Stimulated activated CD8-positive, alpha-beta memory T cell treated with anti-CD3 and anti-CD28 coated beads, Interleukin-2, amount 100 ng/mL, for 48 hours (primary cell): ENCODE measurements at places on chromosomes 3 and 15.

GRCh38 chr15:75891895-75892294 lies 11.8 kb upstream of the FBXO22 start:
- DNase-seq, result no peak

- DNase-seq, result no peak
Measured at GRCh38 chr15:92652576-92652966, 3.0 kb downstream of the FAM174B start.

- no peak for DNase-seq
Measured at GRCh38 chr15:34001536-34001935, 33.2 kb downstream of the CHRM5 start.

- no peak for DNase-seq
Measured at GRCh38 chr3:176840641-176841286, 356.5 kb downstream of the TBL1XR1 start.

GRCh38 chr3:54861248-54862067 lies 66.4 kb downstream of the LRTM1 start:
- DNase-seq, result no peak

DNA sequence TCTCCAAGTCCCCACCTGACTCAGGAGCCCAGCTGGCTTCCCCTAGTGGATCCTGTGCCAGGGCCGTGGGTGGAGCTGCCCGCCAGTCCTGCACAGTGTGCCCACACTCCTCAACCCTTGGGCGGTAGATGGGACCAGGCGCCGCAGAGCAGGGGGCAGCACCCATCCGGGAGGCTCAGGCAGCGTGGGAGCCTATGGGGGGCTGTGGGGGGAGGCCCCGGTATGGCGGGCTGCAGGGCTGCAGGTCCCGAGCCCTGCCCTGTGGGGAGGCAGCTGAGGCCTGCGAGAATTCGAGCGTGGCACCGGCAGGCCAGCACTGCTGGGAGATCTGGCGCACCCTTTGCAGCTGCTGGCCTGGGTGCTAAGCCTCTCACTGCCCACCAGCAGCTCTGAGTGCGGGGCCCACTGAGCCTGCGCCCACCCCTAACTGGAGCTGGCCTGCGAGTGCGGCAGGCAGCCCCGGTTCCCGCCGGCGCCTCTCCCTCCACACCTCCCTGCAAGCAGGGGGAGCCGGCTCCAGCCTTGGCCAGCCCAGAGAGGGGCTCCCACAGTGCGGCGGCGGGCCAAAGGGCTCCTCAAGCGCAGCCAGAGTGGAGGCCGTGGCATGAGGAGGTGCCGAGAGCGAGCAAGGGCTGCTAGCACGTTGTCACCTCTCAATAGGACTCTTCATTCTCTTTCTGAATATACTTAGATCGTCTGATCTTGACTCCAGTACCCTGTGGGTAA lies 64.0 kb downstream of the TMEM212 start:
- no peak for DNase-seq

GRCh38 chr3:26307192-26307591 lies 315.4 kb upstream of the LRRC3B start:
- no peak for DNase-seq

- DNase-seq, result no peak
Measured at GRCh38 chr3:30035935-30036567, 570.4 kb upstream of the TGFBR2 start.

GRCh38 chr3:186570941-186571643 lies 572 bp downstream of the DNAJB11 start:
- no peak for DNase-seq

DNA sequence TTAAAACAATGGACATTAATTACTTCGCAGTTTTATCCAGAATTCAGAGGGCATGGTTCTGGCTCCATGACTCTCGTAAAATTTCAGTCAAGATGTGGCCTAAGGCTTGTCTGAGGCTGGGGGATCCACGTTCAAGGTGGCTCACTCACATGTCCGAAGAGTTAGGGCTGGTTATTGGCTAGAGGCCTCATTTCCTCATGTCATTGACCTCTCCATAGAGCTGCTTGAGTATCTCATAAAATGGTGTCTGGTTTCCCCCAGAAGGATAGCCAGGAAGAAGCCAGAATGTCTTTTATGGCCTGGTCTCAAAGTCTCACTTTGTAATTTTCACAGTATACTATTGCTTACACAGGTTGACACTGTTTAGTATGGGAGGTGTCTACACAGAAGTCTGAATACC lies 67.3 kb upstream of the DCBLD2 start:
- DNase-seq, result no peak

- no peak for DNase-seq
Measured at GRCh38 chr15:78083186-78083585, 5.7 kb upstream of the TBC1D2B start.

DNA sequence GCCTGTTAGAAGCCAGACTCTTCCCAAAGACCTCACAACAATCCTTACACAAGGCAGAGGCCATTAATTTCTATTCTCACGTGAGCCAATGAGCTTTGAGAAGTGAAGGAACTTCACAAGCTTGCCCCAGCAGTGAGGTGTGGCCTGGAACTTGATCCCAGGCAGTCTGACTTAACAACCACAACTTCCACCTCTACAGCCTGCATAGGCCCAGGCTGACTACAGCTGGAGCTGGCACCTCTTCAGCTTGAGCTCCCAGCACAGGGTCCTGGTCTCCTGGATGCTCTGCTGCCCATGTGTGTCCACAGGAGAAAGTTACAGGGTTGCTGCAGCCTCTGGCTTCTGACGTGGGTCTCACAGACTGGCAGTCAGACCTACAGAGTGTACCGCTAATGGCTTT lies 111.0 kb downstream of the ERC2 start:
- no peak for DNase-seq

DNA sequence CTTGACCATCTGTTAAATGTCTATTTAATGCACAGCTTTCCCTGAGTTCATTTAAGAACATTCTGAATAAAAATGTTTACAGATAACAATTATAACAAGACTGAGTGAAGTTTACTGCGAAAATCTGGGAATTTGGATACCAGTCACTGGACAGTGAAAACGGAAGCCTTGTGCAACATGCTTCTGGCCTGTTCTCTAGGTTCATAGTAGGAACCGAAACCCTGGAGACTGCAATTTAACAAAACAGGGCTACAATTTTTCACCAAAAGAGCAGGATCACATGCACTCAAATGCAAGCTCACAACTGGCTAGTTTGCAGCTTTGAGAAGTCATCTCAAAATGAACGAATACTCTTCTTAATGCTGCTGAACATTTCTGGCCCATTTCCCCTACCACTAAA lies 435.9 kb downstream of the NR2F2 start:
- no peak for DNase-seq

DNA sequence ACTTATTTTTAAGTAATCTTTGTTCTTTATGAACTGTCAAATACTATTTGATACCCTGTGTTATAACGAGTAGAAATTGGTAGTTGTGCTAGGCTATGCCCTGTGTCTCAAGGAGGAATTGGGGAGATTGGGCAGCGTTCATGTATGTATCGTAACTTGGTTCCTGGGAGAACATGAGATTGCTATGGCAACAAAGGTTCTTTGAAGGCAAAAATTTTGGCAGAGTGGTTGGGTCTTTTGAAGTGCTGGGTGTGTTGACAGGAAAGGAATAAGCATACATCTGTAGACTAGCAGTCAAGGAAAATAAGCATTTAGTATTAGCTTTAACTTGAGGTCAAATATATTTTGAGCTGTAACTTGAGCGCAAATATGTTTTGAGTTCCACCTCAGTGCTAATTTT lies 45.3 kb downstream of the TCF12 start:
- DNase-seq, result no peak

- DNase-seq, result no peak
Measured at GRCh38 chr3:117499189-117499870, 789.8 kb downstream of the TUSC7 start.

DNA sequence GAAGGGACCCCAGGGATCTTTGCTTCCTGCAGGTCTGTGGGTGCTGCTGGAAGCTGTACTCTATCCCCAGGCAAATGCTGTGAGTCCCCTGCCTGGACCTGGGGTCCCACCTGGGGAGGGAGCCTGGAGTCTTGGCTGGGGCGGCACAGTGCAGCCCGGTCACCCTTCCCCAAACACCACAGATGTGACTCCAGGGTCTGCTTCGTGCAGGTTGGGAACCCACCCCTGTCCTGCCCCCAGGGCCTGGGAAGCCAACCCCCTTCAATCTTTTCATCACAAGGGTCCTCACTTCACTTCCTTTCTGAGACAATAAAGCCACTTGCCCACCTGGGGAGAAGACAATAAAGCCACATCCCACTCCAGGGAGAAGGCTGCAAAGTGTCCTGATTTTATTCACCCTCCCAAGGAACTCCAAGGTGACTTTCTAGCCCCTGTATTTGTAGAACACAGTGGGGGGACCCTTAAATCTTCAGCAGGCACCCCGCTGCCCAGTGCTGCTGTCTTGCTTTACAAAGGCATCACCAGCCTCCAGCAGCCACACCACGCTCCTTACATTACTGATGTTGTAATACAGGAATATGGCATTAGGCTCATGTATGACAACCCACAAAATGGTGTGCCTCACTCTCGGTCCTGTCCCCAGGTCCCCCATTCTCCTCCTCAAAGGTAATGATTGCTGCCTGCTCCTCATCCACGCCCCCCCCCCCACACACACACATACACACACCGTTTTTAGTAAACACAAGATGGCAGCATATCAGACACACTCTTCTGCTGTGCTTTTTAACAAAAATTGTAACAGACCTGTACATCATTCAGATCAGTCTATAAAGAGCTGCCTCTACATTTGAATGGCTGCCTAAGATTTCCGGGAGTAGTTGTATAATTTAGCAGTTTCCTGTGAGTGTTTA lies 9.9 kb downstream of the C3orf22 start:
- no peak for DNase-seq

DNA sequence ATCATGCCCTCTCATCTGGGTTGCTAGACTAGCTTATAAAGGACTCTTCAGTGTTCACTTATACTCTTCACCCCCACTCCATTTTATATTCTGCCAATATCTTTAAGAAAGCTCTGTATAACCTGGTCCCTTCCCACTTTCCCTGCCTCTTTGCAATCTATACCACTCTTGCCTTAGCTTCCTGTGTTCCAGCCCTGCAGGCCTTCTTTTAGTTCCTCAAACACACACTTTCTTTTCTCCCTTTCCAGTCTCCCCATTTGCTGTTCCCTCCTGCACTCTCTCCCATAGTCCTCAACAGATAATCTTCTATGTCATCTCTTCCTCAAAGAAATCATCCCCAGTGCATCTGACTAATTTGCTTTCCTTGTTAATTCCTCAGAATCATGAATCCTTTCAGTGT lies 28.7 kb downstream of the SENP8 start:
- DNase-seq, result no peak

DNA sequence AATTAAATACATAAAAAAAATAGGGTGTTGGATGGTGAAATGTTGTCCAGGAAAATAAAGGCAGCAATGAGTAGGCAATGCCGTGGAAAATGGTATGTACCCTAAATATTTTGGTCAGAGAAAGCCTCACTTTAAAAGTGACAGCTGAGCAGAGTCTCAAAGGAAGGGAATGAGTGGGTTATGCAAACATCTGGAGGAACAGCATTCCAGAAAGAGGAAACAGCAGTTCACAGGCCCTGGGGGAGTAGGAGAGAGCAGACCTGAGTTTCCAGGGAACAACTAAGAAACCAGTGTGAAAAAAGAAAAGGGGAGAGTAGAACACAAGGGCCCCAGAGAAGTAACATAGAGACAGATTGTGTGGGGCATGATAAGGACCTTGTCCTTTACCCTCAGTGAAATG lies 230.0 kb upstream of the CNTN3 start:
- DNase-seq, result no peak

DNA sequence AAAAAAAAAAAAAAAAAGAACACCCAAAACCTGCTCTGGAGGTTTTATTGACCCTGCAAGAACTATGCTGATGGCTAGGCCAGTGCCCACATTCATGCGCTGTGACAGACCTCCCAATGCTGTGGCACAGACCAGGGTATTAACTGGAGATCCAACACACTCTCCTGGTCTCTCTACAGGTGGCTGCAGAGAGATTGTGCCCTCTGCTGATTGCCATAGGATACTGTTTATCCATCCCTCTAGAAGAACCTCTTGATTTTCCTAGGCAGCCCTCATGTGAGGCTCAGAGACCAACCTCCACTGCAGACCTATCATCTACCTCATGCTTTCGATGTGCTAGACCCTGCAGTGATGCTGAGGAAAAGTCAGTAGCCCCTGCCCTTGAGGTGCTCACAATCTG lies 125.5 kb upstream of the TRIM42 start:
- DNase-seq, result no peak

- DNase-seq, result no peak
Measured at GRCh38 chr3:74559261-74559660, 55.2 kb downstream of the CNTN3 start.

DNA sequence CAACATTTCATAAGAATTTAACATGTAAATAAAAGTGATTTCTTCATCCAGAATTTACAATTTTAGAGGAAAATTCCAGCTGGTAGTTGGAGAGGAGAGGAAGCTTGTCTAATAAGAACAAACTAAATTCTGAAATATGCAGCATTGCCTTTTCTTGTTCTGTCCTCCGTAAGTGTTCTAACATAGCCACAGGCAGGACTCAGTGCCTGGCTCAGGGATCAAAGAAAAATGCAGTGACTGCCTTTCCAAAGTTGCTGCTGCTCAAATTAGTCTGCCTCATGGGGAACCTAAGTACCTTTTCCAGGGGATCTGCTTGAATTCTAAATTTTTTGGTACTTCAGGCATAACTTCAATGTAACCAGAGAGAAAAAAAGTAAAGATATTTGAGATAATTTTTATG lies 713.0 kb upstream of the CADM2 start:
- DNase-seq, result no peak

DNA sequence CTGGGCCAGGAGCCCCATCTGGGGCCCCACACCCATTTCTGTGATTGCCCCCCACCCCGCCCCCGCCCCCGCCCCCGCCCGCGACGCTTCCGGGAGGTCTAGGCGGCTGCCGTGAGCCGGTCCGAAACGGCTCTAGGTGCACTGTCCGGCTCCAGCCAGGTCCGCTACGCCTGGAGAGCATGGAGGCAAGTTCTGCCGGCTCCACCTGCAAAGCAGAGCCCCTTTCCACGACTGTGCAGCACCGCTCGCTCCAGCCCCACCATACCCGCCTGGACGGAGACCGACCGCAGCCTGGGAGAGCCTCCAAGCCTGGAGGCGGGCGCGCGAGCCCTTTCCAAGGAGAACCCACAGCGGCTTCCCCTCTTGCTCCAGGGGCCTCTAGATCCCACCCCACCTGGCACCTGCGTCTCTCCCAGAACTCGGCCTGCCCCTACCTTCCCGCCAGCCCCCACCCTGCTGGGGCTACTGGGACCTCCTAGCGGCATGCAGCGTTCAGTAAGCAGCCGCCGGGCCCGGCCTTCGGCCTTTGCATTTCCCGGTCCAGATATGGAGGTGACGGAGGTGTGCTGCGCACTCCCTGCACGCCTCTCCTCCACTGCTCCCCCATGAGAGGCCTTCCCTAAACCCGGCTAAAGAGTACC lies 66.2 kb downstream of the KLF13 start:
- no peak for DNase-seq

GRCh38 chr3:49172551-49173041 lies 1.2 kb downstream of the KLHDC8B start:
- no peak for DNase-seq

- DNase-seq, result no peak
Measured at GRCh38 chr3:58403513-58404109, 30.0 kb downstream of the PDHB start.

- DNase-seq, result no peak
Measured at GRCh38 chr3:59531066-59531745, 481.4 kb upstream of the CFAP20DC start.
